ENCODE measurements at places on chromosomes 4 and X. TPM values are rescaled to one million over a fixed set of nuclear protein-coding genes. Genes with fewer than 3 reads are reported as not detected.

MAGED4 gene
- total RNA-seq = 2.7 TPM

PCYT1B gene
- total RNA-seq = 0.40 TPM

SORCS2 gene
- total RNA-seq = not detected

CCDC158 gene
- total RNA-seq = not detected

XK gene
- total RNA-seq = 0.62 TPM

FMR1NB gene
- total RNA-seq = not detected

TLR2 gene
- total RNA-seq = 0.10 TPM

HAND2 gene
- total RNA-seq = not detected

L1CAM gene
- total RNA-seq = 29.9 TPM

TSPAN6 gene
- 35.3 TPM for total RNA-seq

CXorf49B gene
- not detected for total RNA-seq

SH3RF1 gene
- 4.4 TPM for total RNA-seq

UCP1 gene
- not detected for total RNA-seq

SOWAHB gene
- not detected for total RNA-seq

GCNA gene
- total RNA-seq = 5.3 TPM

PCDH18 gene
- total RNA-seq = 0.46 TPM

GPRASP2 gene
- 9.8 TPM for total RNA-seq

BRS3 gene
- total RNA-seq = not detected

CSN1S1 gene
- not detected for total RNA-seq

PDGFRA gene
- total RNA-seq = 0.05 TPM

RTL3 gene
- total RNA-seq = not detected

SH3D19 gene
- total RNA-seq = 20.4 TPM

BTK gene
- total RNA-seq = not detected

COL4A6 gene
- total RNA-seq = 157 TPM

PRDM8 gene
- total RNA-seq = 10.2 TPM

MAP9 gene
- 13.8 TPM for total RNA-seq

GK gene
- total RNA-seq = 10.4 TPM

RRH gene
- total RNA-seq = not detected

EVC gene
- 3.1 TPM for total RNA-seq

GAB1 gene
- total RNA-seq = 3.6 TPM

CYBB gene
- not detected for total RNA-seq

CXorf65 gene
- not detected for total RNA-seq

UNC5C gene
- total RNA-seq = 0.02 TPM

PPP3CA gene
- total RNA-seq = 16.5 TPM

SPATA18 gene
- 4.1 TPM for total RNA-seq

SULT1B1 gene
- not detected for total RNA-seq

GAGE2A gene
- total RNA-seq = not detected

RAI2 gene
- total RNA-seq = not detected

LONRF3 gene
- total RNA-seq = 11.8 TPM

NAP1L3 gene
- total RNA-seq = 5.3 TPM

XAGE2 gene
- total RNA-seq = not detected

QRFPR gene
- not detected for total RNA-seq

PROM1 gene
- 0.27 TPM for total RNA-seq

ADGRL3 gene
- total RNA-seq = 1.4 TPM

GPM6B gene
- 0.75 TPM for total RNA-seq

CASP3 gene
- 63.6 TPM for total RNA-seq
